ENCODE measurements at places on chromosomes 6 and 20.

DNA sequence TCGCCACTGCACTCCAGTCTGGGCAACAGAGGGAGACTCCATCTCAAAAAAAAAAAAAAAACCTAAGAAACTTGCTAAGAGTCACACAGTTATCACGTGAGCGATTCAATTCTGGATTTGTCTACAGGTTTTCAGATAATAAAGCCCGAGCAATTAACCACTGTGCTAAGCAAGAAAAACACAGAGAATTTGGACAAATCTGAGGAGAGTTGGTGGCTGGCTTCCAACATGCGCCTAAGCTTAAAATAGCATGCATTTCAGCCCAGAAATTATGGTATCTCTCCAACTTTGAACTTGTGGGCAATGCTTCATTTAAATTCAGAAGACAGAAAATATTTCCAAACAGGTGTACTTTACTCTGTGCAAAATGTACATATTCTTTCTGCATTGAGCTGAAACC, 232.9 kb downstream of the TSHZ2 start:
- DNase-seq, result no peak

DNA sequence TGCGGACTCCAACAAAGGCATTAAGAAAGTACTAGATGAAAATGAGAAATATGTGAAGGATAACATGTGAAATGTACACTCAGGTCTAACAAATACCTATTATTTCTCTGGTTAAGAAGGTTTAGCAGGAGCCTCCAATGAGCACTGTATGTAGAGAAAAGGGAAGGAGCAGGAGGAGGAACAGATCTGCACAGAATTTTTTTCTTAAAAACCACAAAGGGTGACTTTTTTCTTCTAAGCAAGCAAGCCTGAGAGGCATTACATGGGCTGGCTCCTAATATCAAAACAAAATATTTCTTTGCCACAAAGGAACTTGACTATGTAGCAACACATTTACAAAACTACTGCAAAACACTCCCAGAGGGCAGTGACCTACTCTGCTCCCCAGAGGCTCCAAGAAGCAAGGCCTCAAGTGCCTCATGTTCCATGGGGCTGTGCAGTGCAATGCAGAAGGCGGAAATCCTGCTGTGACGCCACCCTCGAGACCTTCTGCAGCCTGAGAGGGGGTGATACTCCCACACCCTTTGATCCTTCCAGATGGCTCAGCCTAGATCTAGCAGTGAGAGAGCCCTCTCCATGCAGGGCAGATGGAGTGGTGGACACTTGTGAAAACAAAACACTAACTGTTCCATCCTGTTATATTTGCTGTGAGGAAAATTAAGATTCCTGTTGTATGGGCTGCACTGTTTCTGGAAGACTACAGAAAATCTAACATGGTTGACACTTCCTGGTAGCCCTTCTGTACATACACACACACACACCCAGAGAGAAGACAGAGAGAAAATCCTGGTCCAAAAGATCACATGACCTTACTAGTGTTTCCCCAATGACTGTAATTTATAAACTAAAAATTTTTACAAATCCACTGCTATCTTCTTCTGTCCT, 36.0 kb upstream of the SMIM29 start:
- DNase-seq, result no peak

GRCh38 chr20:9758752-9759151, 80.1 kb downstream of the PAK5 start:
- no peak for DNase-seq

- no peak for DNase-seq
Observed at GRCh38 chr6:6711031-6711785, 122.7 kb downstream of the LY86 start.

GRCh38 chr6:22596011-22596410, 26.6 kb downstream of the HDGFL1 start:
- no peak for DNase-seq

DNA sequence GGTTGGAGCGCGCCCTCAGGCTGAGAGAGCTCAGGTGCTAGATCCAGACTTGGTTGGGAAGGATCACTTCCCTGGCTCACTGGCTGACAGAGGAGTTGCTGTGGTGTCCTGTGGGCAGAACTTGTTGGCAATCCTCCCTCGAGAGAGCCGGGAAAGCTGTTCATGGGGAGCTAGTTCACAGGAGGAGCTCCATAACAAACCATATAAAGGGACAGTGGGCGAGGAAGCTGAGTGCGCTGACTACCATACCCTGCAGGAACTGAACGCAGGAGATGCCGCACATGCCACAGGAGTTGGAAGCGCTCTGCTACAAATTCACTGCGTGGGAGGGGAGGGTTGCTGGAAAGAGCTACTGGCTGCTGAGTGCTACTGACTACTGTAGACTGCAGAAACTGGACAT, 243.2 kb downstream of the OGFRL1 start:
- DNase-seq, result no peak

DNA sequence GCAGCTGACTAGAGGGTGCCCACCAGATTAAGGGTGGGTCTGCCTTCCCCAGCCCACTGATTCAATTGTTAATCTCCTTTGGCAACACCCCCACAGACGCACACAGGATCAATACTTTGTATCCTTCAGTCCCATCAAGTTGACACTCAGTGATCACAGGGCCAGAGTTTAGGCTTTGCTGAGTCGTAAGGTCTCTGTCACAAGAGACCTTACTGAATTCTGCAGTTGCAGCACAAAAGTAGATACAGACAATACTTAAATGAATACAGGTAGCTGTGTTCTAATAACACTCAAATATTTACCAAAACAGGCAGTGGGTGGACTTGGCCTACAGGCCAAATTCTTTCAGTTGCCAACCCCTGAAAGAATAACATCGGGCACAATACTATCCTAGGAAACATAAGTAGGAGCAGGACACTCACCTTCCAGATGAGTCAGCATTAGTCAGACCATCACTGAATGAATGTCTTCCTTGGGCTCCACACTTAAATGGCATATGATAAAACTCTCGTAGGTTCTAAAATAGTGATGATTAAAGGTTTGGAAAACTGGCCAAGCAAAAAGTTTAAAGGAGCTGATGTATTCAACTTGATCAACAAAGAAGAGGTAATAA, 190.0 kb downstream of the UBE3D start:
- no peak for DNase-seq

GRCh38 chr6:146357578-146358430, 185.8 kb upstream of the RAB32 start:
- DNase-seq, result no peak

GRCh38 chr6:77249560-77249959, 213.7 kb downstream of the HTR1B start:
- no peak for DNase-seq

- no peak for DNase-seq
Observed at GRCh38 chr20:2780948-2781347, 19.5 kb downstream of the CPXM1 start.

- no peak for DNase-seq
Observed at GRCh38 chr20:64036346-64037198, 590 bp downstream of the C20orf204 start.

- no peak for DNase-seq
Observed at GRCh38 chr6:168064226-168064807, 14.7 kb downstream of the FRMD1 start.

DNA sequence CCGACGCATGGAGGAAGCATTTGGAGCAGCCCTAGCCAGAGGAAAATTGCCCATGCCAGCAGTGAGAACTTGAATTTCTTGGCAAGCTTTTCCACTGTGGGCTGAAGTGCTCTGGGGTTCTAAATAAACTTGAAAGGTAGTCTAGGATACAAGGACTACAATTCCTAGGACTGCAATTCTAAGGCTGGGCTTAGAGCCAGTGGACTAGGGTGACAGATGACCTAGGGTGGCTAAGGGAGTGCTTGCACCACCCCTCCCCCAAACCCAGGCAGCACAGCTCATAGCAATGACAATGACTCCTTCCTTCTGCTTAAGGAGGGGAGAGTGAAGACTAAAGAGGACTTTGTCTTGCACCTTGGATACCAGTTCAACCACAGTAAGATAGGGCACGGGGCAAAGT, 122.3 kb downstream of the THBS2 start:
- DNase-seq, result no peak

- DNase-seq, result no peak
Observed at GRCh38 chr6:99189823-99190721, 159.4 kb downstream of the FAXC start.

DNA sequence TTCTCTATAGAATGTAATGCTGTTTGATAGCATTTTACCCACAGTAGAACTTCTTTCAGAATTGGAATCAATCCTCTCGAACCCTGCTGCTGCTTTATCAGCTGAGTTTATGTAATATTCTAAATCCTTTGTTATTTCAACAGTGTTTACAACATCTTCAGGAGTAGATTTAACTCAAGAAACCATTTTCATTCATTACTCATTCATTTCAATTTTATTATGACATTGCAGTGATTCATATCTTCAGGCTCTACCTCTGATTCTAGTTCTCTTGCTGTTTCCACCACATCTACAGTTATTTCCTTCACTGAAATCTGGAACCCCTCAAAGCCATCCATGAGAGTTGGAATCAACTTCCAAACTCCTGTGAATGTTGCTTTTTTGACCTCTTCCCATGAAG, 93.7 kb downstream of the ZFAND3 start:
- no peak for DNase-seq

GRCh38 chr6:8905757-8906156, 470.4 kb upstream of the SLC35B3 start:
- DNase-seq, result no peak

GRCh38 chr6:122126894-122127293, 272.6 kb upstream of the HSF2 start:
- no peak for DNase-seq

DNA sequence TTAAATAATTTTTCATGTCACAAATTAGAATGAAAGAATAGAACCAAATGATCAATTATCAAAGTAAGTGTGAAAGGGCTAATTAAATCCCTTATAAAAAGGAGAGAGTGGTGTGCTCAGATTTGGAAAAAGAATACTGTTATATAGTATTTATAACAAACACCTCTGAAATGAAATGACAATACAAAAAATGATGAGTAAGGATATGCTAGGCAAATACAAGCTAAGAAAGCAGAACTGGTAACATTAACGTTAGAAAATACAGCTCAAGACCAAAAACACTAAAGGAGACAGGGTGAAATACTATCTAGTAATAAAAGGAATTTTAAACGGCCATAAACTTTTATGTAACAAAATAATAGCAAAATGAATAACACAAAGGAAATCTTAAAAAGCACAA, 324.2 kb upstream of the RUNX2 start:
- no peak for DNase-seq

- DNase-seq, result no peak
Observed at GRCh38 chr6:52360601-52361413, 1.1 kb upstream of the PAQR8 start.

GRCh38 chr20:41293269-41294037, 24.1 kb downstream of the ZHX3 start:
- DNase-seq, result no peak

DNA sequence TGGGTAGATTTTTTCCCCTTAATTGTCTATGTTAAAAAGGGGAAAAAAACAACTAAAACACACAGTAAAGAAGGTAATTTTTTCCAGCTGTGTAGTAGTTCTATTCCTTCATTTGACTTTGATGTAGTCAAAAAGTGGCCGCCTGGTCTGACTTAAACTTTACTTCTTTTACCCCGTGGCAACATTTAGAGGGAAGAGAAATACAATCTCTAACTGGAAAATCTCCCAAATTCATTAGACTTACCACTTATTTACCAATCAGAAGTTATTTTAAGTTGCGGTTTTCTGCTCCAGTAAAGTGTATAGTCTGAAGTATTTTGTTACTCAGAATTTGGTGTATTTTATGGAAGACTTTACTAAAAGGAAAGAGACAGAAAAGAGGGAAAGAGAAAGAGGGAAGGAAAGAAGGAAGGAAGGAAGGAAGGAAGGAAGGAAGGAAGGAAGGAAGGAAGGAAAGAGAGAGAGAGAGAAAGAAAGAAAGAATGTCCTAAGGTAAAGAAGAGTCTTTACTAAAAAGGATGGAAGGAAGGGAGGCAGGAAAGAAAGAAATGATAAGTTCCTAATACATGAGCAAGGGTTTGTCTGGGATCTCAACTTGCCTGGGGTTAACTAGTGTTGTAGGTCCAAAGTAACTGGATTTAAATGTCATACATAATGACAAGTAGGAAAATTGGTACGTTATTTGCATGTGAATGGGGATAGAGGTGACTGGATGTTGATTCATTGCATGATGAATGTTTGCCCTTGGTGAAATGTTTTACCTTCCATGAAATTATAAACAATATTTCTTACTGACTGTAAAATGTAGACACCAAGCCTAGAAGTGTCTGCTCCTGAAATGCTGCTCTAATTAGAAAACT, 135.1 kb downstream of the SAMD5 start:
- no peak for DNase-seq

GRCh38 chr6:42661540-42662153, 60.8 kb downstream of the PRPH2 start:
- peak; percentile 25 for DNase-seq

DNA sequence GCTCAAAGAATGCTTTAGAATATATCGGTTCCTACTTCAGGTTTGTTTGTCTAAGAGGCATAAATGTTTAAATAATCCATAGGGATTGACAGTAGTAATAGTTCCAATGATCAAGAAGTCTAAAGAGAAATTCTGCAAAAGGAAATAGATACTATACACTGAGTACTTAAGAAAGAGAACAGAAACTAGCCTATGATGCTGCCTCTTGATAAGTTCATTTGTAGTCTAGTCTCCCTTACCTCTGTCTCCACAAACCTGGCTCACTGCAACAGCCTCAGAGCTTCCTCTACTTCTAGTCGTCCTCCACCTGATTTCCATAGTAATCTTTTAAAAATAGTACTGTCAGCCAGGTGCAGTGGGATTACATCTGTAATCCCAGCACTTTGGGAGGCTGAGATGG, 511.8 kb downstream of the LMBRD1 start:
- no peak for DNase-seq

GRCh38 chr6:52635049-52635577, 35.8 kb upstream of the TMEM14A start:
- no peak for DNase-seq

- DNase-seq, result no peak
Observed at GRCh38 chr20:13755809-13756208, 28.9 kb downstream of the ESF1 start.

GRCh38 chr6:145632971-145633370, 102.3 kb downstream of the EPM2A start:
- DNase-seq, result no peak

DNA sequence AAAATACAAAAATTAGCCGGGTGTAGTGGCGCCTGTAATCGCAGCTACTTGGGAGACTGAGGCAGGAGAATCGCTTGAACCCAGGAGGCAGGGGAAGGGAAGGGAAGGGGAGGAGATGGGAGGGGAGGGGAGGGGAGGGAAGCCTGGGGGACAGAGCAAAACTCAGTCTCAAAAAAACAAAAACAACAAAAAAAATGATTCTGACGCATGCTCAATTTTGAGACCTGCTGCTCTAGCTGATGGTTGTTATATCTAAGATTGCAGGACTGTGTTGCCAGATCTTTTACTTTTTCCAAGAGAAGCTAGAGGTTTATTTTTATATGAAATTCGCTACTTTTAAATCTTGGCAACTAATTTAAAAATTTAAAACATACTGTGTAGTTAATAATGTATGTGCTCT, 2.4 kb upstream of the WFDC2 start:
- no peak for DNase-seq

Data from NCI-H510A (cell line).